Stimulated activated CD4-positive, alpha-beta T cell treated with anti-CD3 and anti-CD28 coated beads, TNF-alpha, amount 100 ng/mL, for 1 hour (primary cell): ENCODE measurements at places on chromosomes 2 and 18.

DNA sequence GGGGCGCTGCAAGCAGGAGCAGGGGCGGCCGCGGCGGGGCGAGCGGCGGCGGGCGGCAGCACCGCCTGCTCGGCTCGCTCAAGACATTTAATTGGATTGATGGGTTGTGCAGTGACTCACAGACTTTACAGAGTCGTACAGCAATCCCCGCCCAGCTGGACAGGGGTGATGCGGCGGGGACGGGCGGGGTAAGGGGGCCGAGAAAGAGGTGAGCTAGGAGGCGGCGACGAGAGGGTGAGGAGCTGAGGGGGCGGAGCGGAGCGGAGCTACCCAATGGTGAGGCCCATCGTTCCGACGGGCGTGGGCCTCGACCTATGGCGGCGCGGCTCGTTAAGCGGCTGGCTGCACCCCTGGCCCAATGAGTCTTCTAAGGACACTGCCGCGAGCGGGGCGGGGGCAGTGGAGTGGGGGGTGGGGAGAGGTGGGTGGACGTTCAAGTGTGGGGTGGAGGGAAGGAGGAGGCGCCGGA lies 97.1 kb upstream of the SERTAD2 start:
- DNase-seq = peak; percentile 95

- no peak for DNase-seq
Observed at GRCh38 chr18:29104227-29104626, 927.3 kb upstream of the CDH2 start.

DNA sequence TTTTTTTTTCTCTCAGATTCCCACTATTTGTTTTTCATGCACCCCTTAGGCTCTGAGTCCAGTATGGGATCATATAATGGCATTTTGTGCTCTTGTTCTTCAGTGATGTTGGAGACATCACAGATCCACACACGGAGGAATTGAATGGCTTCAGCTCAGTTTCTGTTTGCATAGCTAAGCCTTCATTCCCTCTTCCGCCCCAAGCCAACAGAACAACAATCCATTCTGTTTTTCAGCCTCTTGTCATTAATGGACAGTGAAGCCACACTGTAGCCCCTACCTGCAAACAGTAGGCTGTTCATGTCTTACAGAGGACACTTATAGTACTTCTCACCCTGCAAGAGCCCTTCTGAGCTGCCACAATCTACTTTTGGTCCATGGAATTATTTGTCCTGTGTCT lies 64.0 kb upstream of the ZSWIM2 start:
- no peak for DNase-seq

GRCh38 chr2:182593394-182593975 lies 122.6 kb upstream of the DNAJC10 start:
- DNase-seq = no peak

GRCh38 chr2:221318376-221319130 lies 253.6 kb downstream of the EPHA4 start:
- DNase-seq = no peak

- DNase-seq = no peak
Observed at GRCh38 chr2:95041060-95041823, 15.7 kb downstream of the MAL start.

GRCh38 chr18:9017905-9018227 lies 84.6 kb upstream of the NDUFV2 start:
- no peak for DNase-seq

DNA sequence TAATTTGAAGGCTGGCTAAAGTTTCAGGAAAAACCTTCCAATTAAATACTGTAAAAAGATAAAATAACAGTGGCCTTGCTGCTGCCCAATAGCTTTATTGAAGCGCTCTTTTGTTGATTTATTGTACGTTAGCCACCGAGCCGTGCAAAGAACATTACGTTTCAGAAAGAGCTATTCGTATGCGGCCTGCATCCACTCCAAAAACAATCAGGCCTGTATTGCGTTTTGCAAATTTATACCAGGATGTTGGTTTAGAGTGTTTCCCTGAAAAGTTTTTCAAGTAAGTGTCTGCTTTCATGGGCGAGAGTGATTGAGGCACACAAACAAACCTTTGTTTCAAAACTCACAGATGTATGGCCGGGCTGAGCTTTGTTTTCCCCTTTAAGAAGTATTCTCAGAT lies 257.2 kb upstream of the SALL3 start:
- no peak for DNase-seq

GRCh38 chr2:38598991-38599295 lies 3.8 kb downstream of the HNRNPLL start:
- no peak for DNase-seq

DNA sequence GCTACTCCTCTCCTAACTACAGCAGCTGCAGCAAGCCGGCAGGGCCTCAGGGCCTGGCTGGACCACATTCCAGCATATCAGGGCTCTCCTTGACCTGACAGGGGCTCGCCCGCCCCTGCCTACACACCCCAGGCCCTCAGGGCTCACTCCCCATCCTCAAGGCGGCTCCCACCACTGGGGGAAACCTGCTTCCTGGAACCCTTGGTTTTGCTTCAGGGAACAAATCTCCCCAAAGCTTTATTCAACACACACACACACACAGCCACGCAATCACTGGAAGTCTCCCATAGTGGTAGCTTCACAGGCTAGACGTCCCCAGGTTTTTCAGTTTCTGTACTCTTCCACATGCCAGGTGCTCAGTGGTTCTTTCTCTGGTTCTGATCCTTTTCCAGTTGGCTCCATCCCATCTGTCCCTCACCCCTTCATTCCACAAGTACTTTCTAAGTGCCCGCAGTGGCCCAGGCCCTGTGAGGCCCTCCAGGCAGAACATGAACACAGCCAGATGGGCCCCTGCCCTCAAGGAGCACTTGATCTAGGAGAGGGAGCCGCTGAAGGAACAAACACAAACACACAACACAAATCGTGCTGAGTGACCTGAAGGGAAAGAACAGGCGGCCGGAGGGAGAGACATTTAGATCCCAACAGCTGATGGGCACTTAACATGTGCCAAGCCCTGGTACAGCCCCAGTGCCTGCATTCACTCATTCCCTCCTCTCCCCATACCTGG lies 51.1 kb downstream of the TNS1 start:
- no peak for DNase-seq

DNA sequence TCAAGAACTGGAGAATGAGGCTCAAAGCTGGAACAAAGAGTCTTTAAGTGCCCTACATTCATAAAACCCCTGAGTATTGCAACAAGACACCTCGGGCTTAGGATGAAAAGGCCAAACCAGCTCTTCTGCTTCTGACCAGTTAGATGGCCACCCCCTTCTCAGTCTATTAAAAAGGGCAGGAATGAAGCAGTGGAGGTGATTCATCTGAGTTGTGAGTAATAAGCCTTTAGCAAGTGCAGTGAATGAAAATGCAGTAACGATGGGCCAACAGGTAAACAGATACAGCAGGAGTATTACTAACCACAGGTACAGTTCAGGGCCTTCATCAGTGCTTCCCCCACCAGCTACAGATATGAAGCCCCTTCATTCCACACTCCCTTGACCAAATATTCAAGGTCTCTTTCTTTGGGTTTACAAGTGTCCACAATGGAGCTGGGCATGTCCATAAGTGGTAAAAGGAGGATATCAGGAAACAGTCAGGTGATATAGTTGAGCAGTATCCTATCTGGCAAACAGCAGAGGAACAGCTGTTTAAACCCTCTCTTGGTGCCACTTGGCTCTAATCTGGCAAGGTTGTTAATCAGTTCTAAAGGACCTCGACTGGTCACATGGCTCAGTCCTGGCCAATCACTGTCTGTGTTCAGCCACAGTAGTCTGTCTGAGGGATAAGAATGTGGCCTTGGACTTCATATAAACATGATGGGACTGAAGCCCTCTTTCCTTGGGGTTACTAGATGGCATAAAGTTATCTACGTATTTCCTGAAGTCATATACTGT lies 17.8 kb downstream of the SERPINB13 start:
- no peak for DNase-seq

GRCh38 chr18:58792086-58792485 lies 72.6 kb upstream of the ZNF532 start:
- DNase-seq = no peak

- DNase-seq = no peak
Observed at GRCh38 chr2:9753665-9754531, 89.4 kb upstream of the TAF1B start.

DNA sequence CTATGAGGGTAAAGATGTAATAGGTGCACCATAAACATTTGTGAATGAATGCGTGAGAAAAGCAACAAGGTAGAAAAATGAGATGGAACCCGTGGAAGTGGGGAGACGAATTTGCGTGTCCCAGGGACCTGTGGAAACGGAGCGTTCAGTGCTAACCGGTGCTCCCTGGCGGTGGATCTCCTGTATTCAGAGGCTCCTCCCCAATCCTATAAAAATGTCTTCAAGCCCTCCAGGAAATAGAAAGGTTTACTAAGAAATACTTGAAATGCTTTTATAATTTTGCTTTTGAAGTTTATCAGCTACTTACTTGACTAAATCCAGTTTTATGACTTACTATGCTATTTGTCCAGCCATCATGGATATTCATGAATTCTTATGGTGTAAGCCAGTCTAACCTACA lies 62.8 kb upstream of the RBM44 start:
- DNase-seq = no peak

DNA sequence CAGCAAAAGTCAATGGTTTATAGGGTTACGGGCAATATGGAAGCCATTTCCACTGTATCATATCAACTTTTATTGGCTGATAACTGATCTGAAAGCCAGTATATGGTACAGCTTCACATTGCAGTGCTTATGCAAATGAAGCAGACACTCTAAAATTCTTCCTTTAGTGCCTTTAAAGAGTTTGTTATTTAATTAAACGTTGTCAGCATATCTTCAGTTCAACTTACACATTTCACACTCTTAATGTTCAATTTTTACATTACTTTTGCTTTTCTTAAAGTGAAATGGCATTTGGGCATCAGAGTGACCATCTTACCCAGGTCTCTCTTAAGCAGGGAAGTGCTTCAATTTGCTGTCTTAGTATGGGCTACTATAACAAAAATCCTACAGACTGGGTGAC lies 420.1 kb downstream of the NCKAP5 start:
- DNase-seq = no peak

DNA sequence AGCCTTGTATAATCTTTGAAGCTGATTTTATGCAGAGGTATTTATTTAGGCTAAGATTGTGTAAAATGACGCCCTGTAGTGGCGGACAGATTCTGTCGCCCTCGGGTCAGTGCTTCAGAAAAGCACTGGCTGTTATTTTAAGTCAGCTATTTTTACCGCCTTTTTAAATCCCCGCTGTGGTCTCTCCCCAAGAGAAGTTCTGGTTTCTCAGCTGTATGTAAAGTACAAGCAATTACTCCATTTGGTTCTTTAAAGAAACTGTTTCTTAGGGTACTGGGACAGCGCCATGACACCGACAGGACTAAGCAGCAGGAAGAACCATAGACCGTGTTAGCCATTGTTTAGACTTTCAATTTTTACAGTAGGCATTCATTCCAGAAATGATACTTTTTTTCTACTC lies 65.0 kb downstream of the UGGT1 start:
- no peak for DNase-seq

DNA sequence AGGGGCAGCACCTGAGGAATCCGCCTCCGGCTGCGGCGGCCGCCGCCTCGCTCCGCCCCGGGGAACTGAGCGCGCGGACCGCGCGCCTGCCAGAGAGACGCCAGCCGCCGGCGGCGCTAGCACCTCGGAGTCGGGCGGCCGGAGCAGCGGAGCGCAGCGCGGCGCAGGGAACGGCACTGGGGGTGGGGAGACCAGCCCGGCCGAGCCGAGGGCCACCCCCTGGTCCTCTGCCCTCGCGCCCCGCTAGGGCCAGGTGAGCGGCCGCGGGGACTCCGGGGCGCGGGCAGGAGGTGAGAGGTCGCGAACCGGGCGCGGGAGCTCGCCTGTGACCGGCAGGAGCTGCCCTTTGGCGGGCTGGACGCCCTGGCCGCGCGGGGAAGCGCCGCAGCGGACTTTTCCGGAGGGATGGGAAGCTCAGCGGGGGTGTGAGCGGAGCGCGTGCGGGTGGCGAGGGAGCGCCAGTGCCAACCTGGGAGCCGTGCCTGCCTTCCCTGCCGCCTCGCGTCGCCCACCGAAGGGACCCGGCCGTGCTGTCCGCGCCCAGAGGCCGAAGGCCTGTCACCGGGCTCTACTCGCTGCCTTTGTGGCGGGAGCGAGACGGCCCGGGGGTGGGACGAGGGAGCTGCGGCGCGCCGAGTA lies at the start of gene GREB1L:
Gene GREB1L (plus strand): TSS at position 92 of the 639 bp plus-strand sequence. CDS start 141,287 bp downstream, outside the sequence.
- DNase-seq = no peak

- DNase-seq = no peak
Observed at GRCh38 chr2:6011921-6012320, 319.7 kb downstream of the SOX11 start.

DNA sequence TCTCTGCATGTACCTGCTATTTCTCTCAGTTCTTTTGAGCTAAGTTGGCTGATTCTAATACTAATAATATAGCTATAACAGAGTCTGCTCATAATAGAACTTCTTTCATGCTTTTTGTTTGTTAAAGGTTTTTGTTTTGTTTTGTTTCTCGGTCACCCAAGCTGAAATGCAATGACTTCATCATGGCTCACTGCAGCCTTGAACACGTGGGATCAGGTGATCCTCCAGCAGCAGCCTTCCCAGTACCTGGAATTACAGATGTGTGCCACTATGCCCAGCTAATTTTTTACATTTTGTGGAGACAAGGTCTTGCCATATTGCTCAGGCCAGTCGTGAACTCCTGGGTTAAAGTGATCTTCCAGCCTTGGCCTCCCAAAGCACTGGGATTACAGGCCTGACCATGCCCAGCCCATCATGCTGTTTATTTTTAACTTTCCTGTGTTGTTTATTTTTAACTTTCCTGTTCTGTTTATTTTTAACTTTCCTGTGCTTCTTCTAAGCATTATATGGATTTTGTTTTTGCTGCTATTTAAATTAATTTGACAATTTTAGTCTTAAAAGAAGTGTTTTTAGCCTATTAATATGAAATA lies 763.8 kb upstream of the CDH7 start:
- no peak for DNase-seq
